ENCODE measurements at places on chromosomes 5 and 9.

GRCh38 chr5:147200004-147200403 lies 34.8 kb upstream of the STK32A start:
- no peak for DNase-seq

DNA sequence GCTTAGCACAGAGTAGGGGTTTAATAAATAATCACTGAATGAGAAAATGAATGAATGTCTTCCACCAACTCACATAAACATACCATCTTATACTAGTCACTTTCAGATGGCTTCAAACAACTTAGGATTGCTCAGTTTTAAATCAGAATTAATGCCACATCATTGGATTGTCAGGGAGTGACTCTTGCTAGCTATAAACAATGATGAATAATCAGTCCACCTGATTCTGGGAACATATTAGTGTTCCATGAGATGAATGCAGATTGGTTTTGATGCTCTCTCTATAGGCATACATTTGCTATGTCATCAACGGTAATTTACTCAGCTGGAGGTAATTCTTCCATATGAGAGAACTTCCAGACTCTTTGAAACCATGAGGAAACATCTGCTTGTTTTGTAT lies 97.4 kb downstream of the CDH9 start:
- DNase-seq = no peak

DNA sequence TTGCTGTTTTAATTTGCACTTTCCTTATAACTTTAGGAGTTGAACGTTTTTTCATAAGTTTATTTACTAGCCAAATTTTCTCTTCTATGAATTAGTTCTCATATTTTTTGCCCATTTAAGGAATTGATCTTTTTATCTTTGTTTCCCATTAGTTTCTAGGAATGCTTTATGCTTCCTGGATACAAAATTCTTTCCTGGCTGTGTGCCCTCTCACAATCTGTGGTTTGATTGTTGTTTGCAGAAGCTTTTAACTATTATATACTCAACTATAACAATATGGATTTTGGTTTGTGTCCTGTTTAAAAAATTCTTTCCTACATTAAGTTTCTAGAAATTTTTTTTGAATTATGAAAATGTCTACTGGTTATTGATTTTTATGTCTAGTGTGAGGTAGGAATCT lies 206.3 kb downstream of the CSNK1G3 start:
- DNase-seq = no peak

DNA sequence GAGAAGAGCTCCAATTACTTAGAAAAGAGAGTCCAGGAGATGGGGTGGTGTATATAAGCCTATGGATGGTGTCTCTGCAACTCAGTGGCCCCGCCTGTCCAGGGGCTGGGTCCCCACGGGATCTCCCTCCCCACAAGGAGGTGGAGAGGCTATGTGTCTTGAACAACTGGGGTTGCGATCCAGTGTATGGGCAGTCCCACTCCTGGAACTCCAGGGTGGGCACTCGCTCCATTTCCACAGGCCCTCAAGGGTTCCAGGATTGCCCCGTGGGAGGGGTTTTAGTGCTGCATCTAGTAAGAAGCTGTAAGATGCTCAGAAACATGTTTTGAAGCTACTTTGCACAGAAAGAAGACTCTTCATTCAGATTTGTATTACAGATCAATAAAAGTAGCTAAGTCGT lies 558 bp upstream of the SMAD5 start:
- DNase-seq = no peak

DNA sequence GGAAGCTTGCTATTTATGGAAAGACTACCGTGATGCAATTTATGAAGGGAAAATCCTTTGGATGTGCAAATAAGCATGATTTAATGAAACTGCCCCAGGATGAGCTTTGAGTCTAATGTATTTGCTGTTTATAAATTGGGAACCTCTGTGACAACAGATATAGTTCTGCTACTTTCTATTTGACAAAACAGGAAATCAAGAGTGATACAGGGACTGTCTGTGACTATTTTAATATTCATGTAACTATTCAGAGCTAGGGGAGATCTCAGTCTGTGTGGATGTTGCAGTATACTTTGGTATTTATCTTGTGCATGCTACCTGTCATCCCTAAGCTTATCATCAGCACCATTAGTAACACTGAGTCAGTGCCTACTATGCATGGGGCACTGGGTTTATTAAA lies 132.1 kb downstream of the PDZD2 start:
- DNase-seq = no peak

DNA sequence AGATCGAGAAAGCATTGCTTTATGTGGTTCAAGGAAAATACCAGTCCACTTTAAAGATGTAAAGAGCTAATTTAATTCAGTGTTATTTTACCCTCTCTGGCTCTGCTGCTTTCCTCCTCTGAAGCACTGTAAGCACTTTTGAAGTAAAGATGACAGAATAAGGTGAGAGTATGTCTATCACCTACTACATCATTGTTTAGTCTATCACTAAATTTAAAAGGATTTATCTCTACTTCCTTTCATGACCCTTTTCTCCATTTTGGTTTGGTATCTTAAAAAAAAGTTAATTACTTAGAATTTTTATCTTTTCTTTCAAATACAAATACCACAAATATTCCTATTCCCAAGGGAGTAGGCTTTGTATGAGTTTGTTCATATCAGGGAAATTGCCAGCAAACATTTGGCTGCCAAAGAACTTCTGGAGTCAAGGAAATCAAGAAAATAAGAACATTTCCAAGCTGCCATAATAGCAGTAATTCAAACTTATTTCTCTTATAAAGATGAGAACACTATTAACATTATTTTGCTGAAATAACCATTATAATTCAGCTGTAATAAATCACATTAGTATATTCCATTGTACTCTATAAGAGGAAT lies 77.8 kb downstream of the SLC38A9 start:
- no peak for DNase-seq

GRCh38 chr9:29866556-29866955 lies 2293.3 kb upstream of the C9orf72 start:
- DNase-seq = no peak

GRCh38 chr5:107456281-107456715 lies 214.4 kb downstream of the EFNA5 start:
- DNase-seq = no peak

- peak; percentile 84 for DNase-seq
Observed at GRCh38 chr9:34646211-34647083, at the start of gene GALT. TSS of gene GALT (plus strand) at chr9:34646675. CDS start at chr9:34646705, 30 bp downstream.

GRCh38 chr9:99000476-99001395 lies 57.0 kb downstream of the COL15A1 start:
- DNase-seq = no peak

- no peak for DNase-seq
Observed at GRCh38 chr9:16425562-16426231, 444.8 kb downstream of the BNC2 start.

DNA sequence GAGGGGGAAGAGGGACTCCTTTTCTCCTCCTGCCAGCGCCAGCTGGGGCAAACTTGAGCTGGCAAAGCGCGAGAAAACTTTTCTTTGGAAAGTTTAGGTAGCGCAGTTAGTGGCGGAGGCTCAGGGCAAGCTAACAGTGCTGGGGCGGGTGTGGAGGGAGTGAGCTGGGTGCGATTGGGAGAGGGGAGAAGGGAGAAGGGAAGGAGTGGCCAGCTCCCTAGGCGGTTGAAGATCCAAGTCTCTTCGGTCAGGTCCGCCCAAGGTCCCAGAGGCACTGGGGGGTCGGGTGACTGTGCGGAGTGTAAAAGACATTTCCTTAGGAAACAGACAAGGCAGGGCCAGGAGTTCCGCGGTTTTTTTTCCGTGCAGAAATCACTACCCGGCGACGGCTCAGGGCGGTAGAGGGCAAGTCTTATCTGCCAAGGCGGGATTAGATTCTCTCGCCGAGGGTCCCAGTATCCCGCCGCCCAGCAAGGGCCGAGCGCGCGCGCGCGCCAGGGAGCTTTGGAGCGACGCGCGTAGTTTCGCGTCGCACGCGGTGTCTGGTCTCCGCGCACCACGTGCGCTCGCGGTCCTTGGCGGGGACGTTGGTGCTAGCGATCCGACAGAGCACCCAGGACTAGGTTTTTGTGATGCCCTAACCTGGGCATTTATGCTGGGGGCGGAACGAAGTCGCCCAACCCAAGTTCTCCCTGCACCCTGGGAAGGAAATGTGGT lies 33.6 kb upstream of the NFIB start:
- no peak for DNase-seq

DNA sequence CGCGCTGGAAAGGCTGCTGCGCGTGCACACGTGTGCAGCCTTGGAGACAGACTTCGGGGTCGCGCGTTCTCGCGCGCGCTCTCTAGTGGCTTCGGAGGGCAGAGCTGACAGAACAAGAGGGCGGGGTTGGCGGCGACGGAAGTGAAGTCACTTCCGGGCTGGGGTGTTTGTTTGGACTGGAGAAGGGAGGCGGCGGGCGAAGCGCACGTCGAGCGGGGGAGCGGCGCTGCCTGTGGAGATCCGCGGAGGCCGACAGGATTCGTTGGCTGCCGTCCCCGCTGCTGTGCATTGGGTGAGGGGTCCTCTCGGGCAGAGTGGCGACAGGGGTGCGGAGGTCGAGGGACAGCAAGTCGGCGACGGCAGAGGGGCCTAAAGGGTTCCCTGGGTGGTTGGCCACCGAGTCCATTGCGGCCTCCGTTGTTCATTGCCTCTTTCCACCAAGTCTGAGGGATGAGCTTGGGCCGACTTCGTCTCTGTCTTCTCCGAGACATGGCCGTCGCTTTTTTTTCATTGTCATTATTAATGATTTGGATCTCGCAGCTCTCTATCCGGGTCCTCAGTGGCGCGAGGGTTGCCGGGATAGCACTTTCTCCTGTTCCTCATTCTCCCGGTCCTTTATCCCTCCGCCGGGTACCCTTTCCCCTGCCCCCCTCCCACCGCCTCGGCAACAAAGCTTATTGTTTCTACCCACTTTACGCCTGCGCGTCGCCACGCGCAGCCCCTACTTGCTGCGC lies at the start of gene PAIP2:
PAIP2 (plus strand) TSS at position 166 of the 734 bp plus-strand sequence. CDS start 21,931 bp downstream, outside the sequence.
- peak; percentile 72 for DNase-seq

GRCh38 chr5:122081541-122081940 lies 3.5 kb upstream of the LOX start:
- DNase-seq = no peak

GRCh38 chr9:131693651-131694597 lies 46.0 kb downstream of the RAPGEF1 start:
- no peak for DNase-seq

DNA sequence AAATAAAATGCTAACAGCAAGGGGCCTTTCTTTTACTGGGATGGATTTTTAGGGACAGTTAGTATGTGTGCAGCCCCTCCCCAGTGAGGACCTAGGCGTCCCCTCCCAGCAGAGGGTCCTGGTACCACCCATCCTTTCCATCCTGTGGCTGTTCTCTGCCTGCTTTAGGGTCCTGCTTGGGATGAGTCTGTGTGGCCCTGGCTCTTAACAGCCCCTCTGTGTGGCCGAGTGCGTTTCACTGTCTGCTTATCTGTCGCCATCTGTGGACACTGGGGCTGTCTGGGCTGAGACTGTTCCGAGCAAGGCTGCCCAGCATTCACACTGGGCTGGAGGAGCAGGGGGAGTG lies 17.0 kb downstream of the WNK2 start:
- no peak for DNase-seq

DNA sequence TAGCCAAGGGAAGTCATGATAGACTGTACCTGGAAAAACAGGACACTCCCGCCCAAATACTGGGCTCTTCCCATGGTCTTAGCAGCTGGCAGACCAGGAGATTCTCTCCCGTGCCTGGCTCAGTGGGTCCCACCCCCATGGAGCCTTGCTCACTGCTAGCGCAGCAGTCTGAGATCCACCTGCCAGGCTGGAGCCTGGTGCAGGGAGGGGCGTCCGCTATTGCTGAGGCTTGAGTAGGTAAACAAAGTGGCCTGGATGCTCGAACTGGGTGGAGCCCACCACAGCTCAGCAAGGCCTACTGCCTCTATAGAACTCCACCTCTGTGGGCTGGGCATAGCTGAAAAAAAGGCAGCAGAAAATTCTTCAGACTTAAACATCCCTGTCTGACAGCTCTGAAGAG lies 10.1 kb upstream of the THG1L start:
- no peak for DNase-seq

GRCh38 chr5:55450050-55450765 lies 84.6 kb downstream of the PLPP1 start:
- no peak for DNase-seq

DNA sequence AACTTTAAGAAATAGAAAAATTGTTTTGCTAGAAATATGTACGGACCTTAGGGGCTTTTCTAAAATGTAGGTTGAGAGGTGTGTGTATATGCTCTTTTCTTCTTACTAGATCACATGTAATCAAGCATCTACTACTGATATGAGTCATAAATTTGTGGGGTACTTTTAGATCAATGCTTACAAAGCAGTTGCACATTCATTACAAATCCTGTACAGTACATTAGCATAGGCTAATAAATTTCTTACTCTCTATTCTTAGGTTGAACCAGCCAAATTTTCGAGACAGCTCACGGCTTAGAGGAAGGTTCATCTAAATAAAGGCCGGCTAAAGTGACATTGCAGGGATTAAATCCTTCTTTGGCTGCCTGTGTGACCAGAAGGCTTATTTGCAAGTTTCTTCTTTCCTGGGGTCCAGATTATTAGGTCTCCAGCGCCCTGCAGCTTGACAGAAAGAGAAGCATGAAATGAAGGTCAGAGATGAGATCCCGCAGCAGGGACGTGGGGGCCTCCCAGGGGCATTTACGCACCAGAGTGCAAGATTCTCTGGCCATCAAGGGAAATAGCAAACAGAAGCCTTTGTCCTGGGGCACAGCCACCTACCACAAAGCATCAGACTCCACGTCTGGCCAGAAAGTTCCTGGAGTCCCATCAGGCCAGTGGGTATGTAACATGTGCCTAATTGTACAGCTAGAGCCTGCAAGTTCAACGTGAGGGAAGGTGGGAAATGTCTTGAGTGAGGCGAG lies 53.0 kb downstream of the NIM1K start:
- DNase-seq = no peak

- peak; percentile 70 for DNase-seq
Observed at GRCh38 chr5:36870399-36871040, 6.0 kb upstream of the NIPBL start.

GRCh38 chr9:21709464-21710058 lies 92.9 kb upstream of the MTAP start:
- DNase-seq = no peak

- no peak for DNase-seq
Observed at GRCh38 chr9:98990181-98990870, 46.6 kb downstream of the COL15A1 start.

DNA sequence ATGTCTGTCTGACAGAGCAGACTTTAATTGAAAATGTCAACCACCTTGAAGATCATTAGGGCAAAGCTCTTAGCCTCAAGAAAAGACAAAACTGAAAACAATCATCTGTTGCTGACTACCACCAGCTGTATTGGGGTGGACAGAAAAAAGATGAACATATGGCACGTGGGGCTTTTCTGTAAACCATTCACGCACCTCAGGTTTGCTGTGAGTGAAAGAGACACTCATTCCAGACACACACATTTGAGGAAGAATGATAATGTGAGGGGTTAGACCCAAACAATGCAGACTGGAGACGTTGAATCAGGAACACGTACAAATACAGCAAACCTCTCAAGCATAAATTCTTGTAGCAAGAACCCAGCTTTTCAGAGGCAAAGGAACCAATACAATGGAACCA lies 158.7 kb downstream of the EBF1 start:
- DNase-seq = no peak

GRCh38 chr5:17235731-17236330 lies 18.4 kb downstream of the BASP1 start:
- DNase-seq = no peak

Data from HuH-7.5 (cell line).